ENCODE measurements at places on chromosomes 5 and 9.

- DNase-seq, result no peak
Measured at GRCh38 chr5:136034492-136034891, 5.7 kb downstream of the TGFBI start.

- no peak for DNase-seq
Measured at GRCh38 chr5:50553560-50553984, 112.5 kb upstream of the EMB start.

DNA sequence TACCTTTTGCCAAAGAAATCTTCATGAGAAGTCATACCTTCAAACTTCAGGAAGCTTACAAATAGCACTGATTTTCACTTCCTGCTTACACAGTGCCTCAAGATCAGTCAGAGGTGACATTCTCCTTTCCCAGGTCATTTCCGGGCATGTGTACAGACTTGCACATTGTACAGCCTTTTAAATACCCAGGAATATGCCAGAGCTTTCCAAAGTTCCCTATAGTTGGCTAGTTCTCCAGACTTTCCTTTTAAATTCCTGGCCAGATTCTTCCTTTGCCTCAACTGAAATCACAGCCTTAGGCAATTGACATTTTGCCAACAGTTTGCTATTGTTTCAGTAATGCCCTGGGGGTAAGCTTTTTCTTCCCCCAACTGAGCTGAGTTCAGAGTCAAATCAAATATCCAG, 47.2 kb downstream of the RFX3 start:
- DNase-seq, result no peak

- DNase-seq, result no peak
Measured at GRCh38 chr9:74521009-74521408, 23.9 kb downstream of the RORB start.

- DNase-seq, result no peak
Measured at GRCh38 chr5:12861886-12862654, 957.8 kb upstream of the CTNND2 start.

Data from progenitor cell of endocrine pancreas (in vitro differentiated cells).